ENCODE measurements at places on chromosomes 13 and 19.
A peak's percentile ranks its signal among the peaks of the same experiment; 100 is the strongest.

- peak; percentile 73 for DNase-seq
- peaks cover 79% of the 10 kb centered on the region for H3K36me3 ChIP-seq
- no peak overlapping the region for H3K4me3 ChIP-seq
- peaks cover 88% of the 10 kb centered on the region for H3K4me1 ChIP-seq
- H3K27ac ChIP-seq: peak overlapping the region; percentile 99
Measured at GRCh38 chr19:38693380-38694223, 46.2 kb downstream of the ACTN4 start.

- H3K36me3 ChIP-seq: peaks cover 38% of the 10 kb centered on the region
- H3K4me1 ChIP-seq: no peaks in the 10 kb centered on the region
- DNase-seq: no peak
- H3K27ac ChIP-seq: no peak overlapping the region
Measured at GRCh38 chr13:94588541-94588940, 7.4 kb downstream of the TGDS start.

DNA sequence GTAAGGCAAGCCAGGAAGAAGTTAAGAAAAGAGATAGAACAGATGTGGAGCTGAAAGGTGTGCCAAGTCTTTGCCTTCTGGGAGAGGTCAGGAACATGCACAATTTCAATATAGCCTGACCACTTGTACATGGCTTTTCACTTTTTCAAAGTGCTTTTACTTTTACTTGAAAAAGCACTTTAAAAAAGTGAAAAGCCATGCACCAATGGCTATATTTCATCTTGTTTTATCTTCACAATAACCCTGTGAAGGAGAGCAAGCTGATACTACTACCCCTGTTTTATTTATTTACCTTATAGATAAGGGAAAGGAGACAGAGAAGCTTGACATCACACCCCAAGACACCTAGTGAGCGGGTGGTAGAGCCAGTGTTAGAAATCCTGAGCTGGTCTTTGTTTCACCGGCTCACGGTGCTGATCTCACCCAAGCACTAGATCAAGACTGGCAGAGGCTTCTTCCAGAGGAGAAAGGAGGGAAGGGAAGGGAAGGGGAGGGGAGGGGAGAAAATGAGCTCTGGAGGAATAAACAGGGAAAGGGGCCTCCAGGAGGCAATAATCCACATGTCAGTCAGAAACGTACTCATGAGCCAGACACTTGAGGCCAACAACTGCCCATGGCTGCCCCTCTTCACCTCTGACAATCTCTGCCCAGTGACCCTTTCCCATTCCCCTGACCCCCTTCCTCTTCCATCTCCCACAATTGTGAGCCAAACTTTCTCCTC, 455.4 kb downstream of the FOXO1 start:
- H3K4me3 ChIP-seq: no peak overlapping the region
- no peaks in the 10 kb centered on the region for H3K27me3 ChIP-seq
- no peak for DNase-seq
- H3K36me3 ChIP-seq: no peaks in the 10 kb centered on the region
- H3K4me1 ChIP-seq: no peaks in the 10 kb centered on the region

- H3K27ac ChIP-seq: no peak overlapping the region
- H3K4me3 ChIP-seq: no peak overlapping the region
Measured at GRCh38 chr13:102355251-102355650, 46.6 kb downstream of the FGF14 start.

DNA sequence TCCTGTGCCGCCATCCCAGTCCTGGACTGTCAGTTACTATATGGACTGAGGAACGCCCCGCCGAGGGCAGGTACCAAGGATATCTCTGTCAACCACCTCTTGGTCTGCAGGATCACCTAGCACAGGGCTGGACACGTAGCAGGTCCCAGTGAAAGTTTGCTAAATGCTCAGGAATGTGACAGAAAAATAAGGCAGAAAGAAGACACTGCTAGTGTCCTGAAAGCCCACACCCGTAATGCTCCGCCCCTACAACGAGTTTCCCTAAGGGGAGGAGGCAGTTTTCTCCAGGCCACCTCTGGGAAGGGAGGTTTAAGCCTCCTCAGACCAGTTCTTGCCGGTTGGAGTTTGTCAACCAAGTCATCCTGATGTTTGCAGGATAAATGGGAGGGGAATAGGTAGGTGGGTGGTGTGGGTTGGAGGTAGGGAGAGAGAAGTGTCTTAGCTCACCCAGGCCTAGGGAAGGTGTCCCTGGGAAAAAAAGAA, 1.7 kb upstream of the SERTAD3 start:
- H3K4me3 ChIP-seq: no peak overlapping the region
- no peaks in the 10 kb centered on the region for H3K27me3 ChIP-seq
- H3K27ac ChIP-seq: no peak overlapping the region
- peak; percentile 58 for DNase-seq

- no peak for DNase-seq
- no peaks in the 10 kb centered on the region for H3K36me3 ChIP-seq
- H3K4me3 ChIP-seq: no peak overlapping the region
- H3K27ac ChIP-seq: peak overlapping the region; percentile 71
- H3K27me3 ChIP-seq: no peaks in the 10 kb centered on the region
Measured at GRCh38 chr19:53518716-53519115, 19.2 kb upstream of the ZNF331 start.

DNA sequence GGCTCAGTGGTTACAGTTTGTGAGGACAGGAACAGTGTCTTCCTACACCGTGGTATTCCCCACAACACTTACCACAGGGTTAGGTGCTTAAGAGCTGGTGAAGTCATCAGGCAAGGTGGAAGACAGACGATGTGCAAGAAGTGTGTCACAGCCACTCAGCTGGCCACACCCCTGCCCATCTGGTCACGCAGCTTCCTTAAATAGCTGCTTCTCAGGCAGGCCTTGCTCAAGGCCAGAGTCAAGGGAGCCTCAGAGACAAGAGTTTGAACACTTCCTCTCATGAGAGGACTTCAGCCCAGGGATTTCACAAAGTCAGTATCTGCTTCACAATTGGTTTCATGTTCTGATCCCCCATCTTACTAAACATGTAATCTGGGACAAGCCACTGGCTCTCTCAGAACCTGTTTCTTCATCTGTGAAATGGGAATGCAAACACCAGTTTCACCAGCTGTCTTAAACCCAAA, 80.3 kb upstream of the FRY start:
- H3K27me3 ChIP-seq: no peaks in the 10 kb centered on the region
- H3K4me3 ChIP-seq: no peak overlapping the region

DNA sequence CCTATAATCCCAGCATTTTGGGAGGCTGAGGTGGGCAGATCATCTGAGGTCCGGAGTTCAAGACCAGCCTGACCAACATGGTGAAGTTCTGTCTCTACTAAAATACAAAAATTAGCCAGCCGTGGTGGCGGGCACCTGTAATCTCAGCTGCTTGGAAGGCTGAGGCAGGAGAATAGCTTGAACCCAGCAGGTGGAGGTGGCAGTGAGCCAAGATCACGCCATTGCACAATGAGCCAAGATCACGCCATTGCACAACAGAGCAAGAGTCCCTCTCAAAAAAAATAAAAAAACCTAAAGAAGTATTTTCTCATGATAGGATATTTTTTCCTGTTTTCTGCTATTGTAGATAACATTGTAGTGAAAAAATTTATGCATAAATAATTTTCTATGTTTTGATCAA, 13.3 kb downstream of the IFT88 start:
- no peak overlapping the region for H3K4me3 ChIP-seq
- H3K27ac ChIP-seq: peak overlapping the region; percentile 52
- peak; percentile 68 for DNase-seq
- H3K36me3 ChIP-seq: peaks cover 34% of the 10 kb centered on the region

- peaks cover 25% of the 10 kb centered on the region for H3K27me3 ChIP-seq
- DNase-seq: no peak
- no peak overlapping the region for H3K4me3 ChIP-seq
- H3K4me1 ChIP-seq: peaks cover 38% of the 10 kb centered on the region
Measured at GRCh38 chr19:41323023-41323422, 13.1 kb downstream of the CCDC97 start.

DNA sequence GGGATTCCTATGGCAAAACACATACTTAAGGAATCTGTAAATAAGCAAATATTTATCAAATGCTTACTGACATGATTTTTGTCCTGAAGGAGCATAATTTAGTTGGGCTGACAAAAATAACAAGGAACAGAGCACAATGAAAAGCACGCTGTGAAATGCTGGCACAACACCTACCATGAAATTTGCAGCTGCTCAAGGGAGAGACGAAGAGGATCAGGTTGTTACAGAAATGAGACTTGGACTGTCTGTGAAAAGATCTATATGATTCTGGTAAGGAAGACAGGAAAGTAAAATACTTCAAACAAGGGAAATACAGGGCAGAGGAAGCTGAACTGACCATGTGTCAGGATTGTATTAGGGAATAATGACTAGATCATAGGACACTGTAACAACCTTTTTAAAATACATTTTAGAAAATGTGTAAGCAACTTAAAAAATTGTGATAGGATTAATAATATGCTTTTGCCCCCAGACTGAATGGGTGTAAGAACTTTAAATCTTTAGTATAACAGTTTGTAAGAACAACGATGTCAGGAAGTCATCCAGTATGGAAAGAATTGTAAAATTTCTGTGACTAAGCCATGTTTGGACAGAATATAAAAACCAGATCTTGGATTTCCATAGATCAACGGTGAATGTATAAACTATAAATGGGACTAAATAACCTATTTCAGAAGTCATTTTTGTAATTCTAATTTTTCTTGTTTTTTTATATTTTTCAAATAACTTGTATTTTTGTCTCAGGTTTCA, 1556.0 kb downstream of the EFNB2 start:
- no peaks in the 10 kb centered on the region for H3K4me1 ChIP-seq
- DNase-seq: no peak
- H3K36me3 ChIP-seq: no peaks in the 10 kb centered on the region
- H3K4me3 ChIP-seq: no peak overlapping the region

DNA sequence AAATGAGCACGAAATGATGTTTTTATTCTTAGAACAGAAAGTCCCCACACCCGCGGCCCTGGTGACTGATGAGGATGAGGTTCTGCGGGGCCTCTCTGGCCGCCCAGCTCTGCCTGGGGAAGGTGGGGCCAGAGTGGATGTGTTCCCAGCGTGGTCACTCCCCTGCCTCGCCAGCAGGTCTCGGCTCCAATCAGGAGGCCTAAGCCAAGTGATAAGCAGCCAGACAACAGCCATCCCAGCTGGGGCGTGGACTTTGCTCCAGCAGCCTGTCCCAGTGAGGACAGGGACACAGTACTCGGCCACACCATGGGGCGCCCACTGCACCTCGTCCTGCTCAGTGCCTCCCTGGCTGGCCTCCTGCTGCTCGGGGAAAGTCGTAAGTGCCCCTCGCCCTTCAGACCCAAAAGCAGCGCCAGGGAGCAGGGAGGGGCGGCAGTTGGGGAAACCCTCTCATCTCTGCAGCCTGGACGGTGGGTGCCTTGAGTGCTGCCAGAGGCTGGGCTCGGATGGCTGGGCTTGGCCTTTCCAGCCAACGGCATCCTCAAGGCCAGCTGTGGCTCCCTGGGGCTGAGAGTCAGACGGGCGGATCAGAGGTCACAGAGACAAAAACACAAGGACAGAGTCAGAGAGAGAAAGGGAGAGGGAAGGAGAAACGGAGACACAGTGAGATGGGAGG, at the start of gene F10:
F10 (plus strand) TSS at position 250 of the 676 bp plus-strand sequence; CDS start at position 307, 57 bp downstream.
- H3K36me3 ChIP-seq: no peaks in the 10 kb centered on the region
- H3K27ac ChIP-seq: peak within 1 kb of the TSS; percentile 89
- peak; percentile 97 for DNase-seq
- peak within 1 kb of the TSS; percentile 61 for H3K4me3 ChIP-seq

GRCh38 chr13:94829837-94830365, 117.6 kb upstream of the SOX21 start:
- no peak overlapping the region for H3K4me3 ChIP-seq
- no peaks in the 10 kb centered on the region for H3K4me1 ChIP-seq
- no peaks in the 10 kb centered on the region for H3K27me3 ChIP-seq
- DNase-seq: no peak
- H3K36me3 ChIP-seq: no peaks in the 10 kb centered on the region

GRCh38 chr19:1311543-1312091, 25.9 kb downstream of the EFNA2 start:
- H3K36me3 ChIP-seq: no peaks in the 10 kb centered on the region
- peaks cover 17% of the 10 kb centered on the region for H3K4me1 ChIP-seq
- H3K27ac ChIP-seq: no peak overlapping the region
- DNase-seq: no peak
- peaks cover 23% of the 10 kb centered on the region for H3K27me3 ChIP-seq

DNA sequence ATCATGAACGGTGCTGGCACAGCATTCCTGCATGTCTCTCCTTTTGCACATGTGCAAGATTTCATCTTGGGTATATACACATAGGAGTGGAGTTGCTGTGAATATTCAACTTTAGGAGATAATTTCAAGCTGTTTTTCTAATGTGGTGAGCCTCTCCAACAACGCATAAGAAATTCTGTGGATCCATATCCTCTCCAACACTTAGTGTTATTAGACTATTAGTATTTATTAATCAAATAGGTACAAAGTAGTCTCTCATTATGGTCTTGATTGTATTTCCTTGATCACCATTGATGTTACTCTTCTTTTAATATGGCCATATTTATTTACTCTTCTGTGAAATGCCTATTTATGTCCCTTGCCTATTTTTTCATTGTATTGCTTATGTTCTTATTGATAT, 114.5 kb downstream of the URI1 start:
- no peak overlapping the region for H3K27ac ChIP-seq
- no peak for DNase-seq
- no peaks in the 10 kb centered on the region for H3K4me1 ChIP-seq

DNA sequence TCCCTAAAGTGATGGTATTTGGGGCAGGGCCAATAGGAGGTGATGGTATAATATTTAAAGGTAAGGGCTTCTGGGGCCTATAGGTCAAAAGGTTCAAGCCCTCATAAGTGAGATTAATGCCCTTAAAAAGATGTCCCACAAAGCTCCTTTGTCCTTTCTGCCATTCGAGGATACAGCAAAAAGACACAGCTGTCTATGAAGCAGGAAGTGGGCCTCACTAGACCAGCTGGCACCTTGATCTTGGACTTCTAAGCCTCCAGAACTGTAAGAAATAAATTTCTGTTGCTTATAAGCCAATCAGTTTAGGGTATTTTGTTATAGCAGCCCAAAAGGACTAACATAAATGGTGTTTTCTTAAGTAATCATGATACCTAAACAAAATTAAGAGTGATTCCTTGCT, 27.2 kb upstream of the POU4F1 start:
- H3K36me3 ChIP-seq: peaks cover 21% of the 10 kb centered on the region
- H3K27ac ChIP-seq: no peak overlapping the region
- H3K4me3 ChIP-seq: no peak overlapping the region
- DNase-seq: no peak
- peaks cover 10% of the 10 kb centered on the region for H3K4me1 ChIP-seq

GRCh38 chr13:98576200-98576945, 534 bp downstream of the STK24 start:
- H3K27ac ChIP-seq: peak overlapping the region; percentile 97
- peak; percentile 77 for DNase-seq
- no peaks in the 10 kb centered on the region for H3K36me3 ChIP-seq

Measured in large intestine (tissue), 12 donors.